ENCODE measurements at places on chromosomes 1 and 21.

GRCh38 chr21:16708101-16708835 is 804.6 kb upstream of the CXADR start:
- DNase-seq, result no peak

DNA sequence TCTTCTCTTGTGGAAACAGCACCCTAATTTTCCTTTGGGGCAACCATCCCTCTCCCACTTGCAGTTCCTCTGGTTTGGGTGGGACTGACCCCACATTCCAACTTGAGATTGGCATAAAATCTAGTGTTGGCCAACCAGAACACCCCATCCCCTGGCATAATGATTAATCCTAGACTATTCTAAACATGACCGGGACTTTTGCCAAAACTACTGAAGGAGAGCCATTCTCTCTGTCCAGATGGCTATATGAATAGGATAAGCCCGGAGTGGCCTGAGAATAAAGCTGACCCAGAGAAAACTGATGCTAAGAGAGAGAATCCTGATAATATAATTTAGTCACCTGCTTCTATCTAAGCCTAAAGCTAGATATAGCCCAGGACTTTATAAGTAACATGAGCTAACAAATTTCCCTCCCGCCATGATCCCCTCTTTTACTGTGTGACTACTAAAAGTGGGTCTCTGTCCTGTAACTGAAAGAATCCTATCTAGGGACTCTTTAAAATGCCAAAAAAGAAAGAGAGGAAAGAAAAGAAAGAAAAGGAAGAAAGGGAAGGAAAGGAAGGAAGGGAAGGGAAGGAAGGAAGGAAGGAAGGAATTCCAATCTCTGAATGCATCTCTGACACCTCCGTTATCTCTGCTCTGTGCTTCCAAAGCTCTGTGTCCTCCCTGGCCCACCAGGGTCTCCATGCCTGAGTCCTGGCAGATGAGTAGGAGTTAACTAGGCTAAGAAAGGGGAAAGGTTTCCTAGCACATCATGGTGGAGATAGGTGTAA is 28.0 kb upstream of the NRDC start:
- no peak for DNase-seq

GRCh38 chr1:153232553-153232952 is 15.2 kb downstream of the PRR9 start:
- no peak for DNase-seq

- DNase-seq, result no peak
These were observed 22.3 kb downstream of the RCOR3 start for GRCh38 chr1:211281320-211282022.

GRCh38 chr1:62037274-62037673 is 157.4 kb upstream of the L1TD1 start:
- no peak for DNase-seq

DNA sequence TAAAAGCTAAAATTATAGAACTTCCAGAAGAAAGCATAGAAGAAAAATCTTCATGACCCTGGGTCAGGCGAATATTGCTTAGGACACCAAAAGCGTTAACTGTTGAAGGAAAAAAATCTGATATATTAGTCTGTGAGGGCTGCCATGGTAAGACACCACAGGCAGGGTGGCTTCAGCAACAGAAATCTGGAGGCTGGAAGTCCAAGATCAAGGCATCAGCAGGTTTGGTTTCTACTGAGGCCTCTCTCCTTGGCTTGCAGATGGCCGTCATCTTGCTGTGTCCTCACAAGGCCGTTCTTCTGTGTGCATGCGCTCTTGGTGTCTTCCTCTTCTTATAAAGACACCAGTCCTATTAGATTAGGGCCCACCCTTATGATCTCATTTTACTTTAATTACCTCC is 14.5 kb downstream of the IFNLR1 start:
- DNase-seq, result no peak

- no peak for DNase-seq
These were observed 148.7 kb downstream of the HHIPL2 start for GRCh38 chr1:222399197-222399596.

DNA sequence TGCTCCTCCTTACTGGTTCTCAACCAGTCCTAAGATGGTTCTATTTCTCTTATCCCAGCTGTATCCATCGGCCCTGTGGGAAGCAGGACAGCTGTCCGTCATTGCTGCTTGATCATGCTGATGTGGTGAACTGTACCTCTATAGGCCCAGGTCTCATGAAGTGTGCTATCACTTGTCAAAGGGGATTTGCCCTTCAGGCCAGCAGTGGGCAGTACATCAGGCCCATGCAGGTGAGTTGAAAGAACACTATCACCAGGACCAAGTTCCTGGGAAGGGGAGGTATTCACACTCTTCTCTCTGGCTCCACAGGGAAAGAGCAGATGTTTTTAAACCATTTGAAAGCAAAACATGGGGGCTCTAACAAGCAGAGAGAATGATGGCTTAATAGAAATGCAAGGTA is 302.6 kb downstream of the PAPPA2 start:
- DNase-seq, result no peak

DNA sequence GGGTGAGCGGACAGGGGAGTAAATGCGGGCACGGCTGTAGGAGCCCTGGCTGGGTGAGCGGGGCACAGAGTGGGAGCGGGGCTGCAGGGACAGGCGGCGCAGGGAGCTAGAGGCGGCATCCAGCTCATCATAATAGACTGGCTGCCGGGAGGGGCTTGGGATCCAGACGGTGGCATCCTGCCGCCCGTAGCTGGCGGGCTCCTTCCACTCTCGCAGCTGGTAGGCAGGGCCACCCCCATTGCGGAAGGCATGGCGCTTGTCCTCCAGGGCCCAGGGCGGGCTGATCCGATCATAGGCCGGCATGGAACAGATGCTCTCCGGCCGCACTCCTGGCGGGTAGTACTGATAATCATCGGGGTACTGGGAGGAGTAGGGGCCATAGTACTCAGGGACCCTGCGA is 43.7 kb upstream of the GOLT1A start:
- no peak for DNase-seq

DNA sequence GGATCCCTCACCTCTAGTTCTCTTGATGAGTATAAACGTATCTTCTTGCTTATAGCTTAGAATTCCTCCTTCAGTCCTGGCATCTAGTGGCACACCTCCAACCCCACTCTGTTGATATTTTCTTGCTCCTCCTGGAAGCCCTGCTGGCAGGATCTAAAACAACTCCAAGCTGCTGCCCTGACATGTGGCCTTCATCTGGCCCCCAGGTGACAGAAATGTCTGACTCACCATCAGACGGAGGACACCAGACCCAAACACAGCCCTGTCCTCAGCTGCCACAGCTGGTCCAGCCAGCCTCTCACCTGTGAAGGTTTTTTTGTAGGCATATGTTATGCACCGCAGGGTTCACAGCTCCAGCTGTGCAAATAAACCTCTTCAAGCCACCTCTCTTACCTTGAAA is 53.4 kb downstream of the KRTAP19-8 start:
- DNase-seq, result no peak

DNA sequence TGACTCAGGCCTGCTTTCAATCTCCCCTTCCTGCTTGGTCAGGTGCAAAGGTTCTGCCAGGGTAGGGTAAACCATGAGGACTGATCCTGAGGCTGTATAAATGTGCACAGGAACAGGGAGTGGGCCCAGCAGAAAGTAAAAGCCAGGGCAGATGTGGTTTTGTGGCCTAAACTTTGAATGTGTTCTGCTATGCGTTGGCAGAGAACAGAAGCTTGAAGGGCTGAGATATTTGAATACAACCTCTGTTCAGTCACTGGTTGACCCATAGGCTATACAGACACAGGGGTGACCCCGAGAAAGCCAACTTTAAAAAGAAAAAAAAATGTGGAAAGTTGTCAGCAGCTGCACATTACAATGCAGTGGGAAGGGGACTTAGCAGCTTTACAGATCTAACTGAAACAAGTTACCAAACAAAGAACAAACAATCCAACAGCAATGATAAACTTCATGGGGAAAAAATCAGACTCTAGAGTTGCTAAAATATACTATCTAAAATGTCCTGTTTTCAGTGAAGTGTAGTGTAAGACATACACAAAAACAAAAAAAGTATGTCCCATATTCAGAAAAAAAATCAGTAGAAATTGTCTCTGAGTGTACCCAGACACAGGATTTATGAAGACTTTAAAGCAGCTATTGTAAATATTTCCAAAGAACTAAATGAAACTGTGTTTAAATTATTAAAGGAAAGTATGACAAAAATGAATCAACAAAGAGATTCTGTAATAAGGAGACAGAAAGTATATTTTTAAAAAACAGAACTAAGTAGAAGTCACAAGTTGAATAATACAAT is 216.1 kb downstream of the RPS6KC1 start:
- DNase-seq, result no peak

DNA sequence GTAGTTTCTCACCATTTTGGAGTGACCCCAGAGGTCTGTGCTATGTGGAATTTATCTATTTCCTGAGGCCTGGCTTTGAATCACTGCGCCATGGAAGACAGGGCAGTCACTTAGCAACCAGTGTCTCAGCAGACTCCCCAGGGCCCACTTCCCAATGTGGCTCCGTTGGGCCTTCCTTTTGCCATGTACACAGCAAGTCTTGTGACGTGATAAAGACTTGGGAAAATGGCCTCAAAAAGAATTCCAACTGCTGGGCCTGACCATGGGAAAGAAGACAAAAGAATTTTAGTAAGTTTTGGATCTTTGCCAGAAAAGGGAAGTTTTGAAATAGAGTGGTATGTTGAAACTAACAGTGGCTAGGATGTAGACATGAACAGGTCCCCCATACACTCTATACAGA is 36.2 kb downstream of the TLR5 start:
- DNase-seq, result no peak

DNA sequence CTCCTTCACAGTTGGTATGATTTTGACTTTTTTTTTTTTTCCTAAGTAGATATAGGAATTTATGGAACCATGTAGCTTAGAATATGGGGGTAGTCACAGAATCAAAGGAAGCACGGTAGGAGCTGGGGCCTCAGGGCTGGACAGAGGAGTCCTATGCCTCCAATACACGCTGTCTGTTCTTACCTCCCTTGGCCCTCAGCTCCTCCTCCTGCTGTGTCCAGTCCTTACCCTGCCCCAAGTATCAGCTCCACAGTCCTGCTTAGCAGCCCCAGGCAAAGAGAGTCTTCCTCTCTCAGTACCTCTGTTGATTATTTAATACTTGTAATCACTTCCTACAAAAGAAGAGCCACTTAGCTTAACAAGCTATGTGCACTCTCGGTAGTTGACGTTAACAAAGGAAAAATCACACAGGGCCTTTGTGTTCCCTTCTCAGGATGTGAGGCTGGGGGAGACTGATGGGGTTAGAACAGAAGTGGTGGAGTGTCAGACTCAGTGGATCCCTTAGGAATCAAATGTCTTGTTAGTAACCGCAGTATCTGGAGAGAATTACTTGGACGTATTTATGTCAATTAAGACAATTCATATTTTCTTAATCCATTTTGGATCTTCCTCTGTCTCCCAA is 292.3 kb downstream of the HHAT start:
- no peak for DNase-seq

GRCh38 chr1:208132287-208132882 is 111.8 kb downstream of the PLXNA2 start:
- peak; percentile 34 for DNase-seq

- no peak for DNase-seq
These were observed 9.7 kb downstream of the KHDRBS1 start for GRCh38 chr1:32023351-32023750.

DNA sequence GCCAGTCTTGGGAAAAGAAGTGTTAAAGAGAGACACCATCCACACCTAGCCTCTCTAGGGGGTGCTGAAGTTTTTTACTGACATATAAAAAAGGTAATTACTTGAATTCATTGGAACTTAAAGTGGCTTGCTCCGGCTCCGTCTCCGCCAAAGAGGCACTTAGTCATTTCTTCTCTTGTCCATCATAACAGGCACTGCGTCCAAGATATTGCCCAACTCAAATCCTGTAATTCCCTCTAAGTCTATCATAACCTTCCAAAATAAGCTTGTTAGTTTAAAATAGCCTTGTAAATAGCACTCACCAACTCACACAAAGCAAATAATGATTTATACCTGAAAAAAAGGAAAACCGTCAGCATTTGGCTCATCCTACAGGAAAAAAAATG is 160.5 kb downstream of the ZBTB18 start:
- no peak for DNase-seq

All from stimulated activated CD4-positive, alpha-beta T cell treated with anti-CD3 and anti-CD28 coated beads, Interleukin-15, amount 100 ng/mL, for 1 hour (primary cell).